ENCODE measurements at places on chromosomes 1 and 21.

- DNase-seq: no peak
These were observed 87.9 kb downstream of the PLPP3 start for GRCh38 chr1:56491441-56491840.

GRCh38 chr1:33128781-33129180 lies 47.8 kb downstream of the AZIN2 start:
- DNase-seq: no peak

DNA sequence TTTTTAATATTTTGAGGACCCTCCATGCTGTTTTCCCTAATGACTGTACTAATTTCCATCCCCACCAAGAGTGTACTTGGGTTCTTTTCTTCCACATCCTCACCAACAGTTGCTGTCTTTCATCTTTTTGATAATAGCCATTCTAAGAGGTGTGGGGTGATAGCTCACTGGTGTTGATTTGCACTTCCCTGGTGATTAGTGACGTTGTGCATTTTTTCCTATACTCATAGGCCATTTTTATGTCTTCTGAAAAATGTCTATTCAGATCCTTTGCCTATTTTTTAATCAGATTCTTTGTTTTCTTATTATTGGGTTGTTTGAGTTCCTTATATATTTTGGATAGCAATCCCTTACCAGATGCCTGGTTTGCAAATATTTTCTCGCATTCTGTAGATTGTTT lies 64.2 kb downstream of the FCRL5 start:
- no peak for DNase-seq

DNA sequence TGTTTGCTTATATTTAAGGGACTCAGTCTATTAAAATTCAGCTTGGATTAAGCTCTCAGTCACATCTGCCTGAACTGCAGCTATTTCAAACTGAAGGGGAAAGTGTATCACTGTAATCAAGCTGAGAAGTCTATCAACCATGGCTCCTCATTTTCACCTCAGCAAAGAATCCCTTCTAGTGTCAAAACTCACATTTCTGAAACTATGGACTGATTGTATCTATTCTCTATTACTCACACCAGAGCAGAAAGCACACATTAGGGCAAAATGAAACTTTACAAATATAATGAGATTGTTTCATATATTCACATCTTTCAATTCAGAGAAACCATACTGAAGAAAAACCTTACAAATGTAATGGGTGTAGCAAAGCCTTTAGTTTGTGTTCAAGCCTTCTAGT lies 14.6 kb upstream of the C1orf146 start:
- no peak for DNase-seq

DNA sequence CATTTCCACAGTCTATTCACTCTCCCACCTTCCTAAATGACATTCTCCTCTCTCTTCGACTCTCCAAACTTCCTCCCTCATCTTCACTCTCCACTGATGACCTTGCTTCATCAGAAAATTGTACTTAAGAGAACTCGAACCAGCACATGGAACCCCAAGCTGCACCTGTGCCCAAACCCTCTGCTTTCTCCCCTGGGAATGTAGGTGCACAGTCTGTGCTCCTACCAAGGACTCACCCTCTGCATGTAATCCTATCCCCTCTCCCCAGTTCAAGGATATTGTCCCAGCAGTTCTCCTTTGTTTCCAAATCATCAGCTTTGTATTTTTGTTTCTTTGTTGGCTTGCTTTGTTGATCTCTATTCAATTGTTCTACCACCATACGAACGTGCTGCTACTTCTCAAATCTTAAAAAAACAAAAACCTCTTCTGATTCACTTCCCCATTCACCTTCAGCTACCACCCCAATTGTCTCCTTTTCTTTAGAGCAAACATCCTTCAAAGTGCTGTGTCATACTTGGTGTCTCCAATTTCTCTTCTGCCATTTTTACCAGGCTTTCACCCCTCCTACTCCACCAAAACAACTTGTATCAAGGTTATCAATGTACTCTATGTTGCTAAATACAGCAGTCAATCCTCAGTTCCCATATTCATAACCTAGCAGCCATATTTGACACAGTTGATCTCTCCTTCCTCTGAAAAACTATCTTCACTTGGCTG lies 26.8 kb downstream of the RAB3B start:
- no peak for DNase-seq

GRCh38 chr1:159079525-159079924 lies 3.0 kb upstream of the AIM2 start:
- DNase-seq: no peak

DNA sequence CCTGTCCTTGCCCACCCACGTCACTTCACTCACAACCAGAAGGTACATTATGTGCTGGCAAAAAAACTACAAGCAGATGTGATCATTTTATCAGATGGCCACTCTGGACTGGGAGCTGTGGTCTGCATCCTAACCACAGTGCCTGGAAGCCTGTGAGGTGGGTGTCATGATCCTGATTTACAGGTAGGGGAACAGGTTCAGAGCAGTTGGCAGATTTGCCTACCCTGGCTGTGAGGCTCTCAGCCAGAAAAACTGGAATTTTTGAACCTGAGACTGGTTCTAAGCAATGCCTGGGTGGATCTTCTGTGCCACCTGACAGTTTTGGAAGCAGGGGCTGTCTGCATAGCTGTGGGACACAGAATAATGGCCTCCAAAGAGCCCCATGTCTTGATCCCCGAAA lies 150.8 kb downstream of the SYF2 start:
- no peak for DNase-seq

DNA sequence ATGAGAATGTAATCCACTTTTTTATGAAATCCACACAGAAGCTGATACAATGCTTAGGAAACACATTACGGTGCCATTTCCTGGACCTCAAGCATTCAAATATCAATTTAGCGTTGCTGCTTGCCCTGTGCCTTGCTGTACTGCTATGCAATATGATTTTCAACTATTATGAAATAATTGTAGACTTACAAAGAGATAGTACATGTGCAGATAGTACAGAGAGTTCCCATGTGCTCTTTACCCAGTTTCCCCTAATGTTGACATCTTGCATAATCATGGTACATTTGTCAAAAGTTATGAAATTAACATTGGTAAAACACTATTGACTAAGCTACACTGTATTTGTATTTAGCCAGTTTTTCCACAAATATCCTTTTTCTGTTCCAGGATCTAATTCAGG lies 37.7 kb upstream of the PTBP2 start:
- no peak for DNase-seq

DNA sequence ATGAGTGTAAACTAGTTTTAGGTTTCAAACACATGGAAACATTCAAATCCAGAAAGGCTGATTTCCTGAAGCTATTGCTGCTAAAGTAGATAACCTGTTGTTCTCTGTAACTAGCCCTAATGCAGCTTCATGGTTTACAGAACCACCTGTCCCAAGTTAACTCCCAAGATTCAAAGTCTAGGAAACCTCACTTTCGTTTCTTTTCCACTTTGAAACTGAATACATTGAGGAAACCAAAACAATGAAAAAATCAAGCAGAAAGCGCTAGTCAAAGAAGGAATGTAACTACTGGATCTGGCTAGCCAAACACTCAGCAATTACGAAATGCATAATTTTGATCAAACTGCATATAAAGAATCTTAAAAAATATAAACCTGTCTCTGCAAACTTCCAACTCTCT lies 17.8 kb downstream of the SLC16A1 start:
- DNase-seq: no peak

DNA sequence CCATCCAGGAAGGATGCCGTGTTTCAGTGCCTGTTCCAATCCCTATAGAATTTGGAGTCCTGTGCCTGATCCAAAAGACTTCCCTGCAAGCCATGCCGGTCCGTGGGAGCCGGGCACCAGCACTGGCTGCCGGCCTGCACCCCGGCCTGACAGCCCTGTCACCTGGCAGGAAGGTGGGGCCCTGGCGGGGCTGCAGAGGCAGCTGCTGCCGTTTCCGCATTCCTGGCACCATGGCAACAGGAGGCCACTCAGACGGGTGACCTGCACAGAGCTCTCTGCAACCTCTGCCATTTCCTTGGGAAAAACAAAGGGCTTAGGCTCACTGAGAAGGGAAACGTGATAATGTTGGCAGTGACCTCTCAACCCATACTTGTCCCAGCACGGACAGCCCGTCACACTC lies 63.2 kb upstream of the TMEM51 start:
- no peak for DNase-seq

DNA sequence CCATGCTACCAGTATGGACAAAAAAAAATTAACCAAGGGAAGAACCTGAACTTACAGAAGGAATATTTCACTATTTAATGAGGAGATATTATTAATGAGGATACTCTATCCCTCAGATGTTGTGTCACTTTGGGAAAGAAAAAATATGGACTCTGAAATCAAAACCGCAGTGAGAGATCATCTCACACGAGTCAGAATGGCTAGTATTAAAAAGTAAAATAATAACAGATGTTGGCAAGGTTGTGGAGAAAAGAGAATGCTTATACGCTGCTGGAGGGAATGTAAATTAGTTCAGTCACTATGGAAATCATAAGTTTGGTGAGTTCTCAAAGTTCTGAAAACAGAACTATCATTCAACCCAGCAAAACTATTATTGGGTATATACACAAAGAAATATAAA lies 30.9 kb downstream of the TNFSF4 start:
- DNase-seq: no peak

- no peak for DNase-seq
These were observed 7.3 kb upstream of the PMVK start for GRCh38 chr1:154943649-154944400.

- no peak for DNase-seq
These were observed 12.7 kb downstream of the CD58 start for GRCh38 chr1:116558140-116558549.

- no peak for DNase-seq
These were observed 556.0 kb upstream of the CXADR start for GRCh38 chr21:16956824-16957223.

DNA sequence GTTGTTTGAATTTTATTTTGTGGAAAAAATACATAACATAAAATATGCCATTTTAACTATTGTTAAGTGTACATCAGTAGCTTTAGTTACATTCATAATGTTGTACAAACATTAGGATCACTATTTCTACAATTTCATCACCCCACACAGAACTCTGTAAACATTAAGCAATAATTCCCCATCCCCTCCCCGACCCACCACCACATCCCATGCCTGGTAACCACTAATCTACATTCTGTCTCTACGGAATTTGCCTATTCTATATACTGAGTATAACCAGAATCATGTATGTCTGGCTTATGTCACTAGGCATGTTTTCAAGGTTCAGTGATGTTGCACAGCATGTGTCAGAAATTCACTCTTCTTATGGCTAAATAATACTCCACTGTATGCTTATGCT lies 47.7 kb downstream of the CDC42BPA start:
- DNase-seq: no peak

DNA sequence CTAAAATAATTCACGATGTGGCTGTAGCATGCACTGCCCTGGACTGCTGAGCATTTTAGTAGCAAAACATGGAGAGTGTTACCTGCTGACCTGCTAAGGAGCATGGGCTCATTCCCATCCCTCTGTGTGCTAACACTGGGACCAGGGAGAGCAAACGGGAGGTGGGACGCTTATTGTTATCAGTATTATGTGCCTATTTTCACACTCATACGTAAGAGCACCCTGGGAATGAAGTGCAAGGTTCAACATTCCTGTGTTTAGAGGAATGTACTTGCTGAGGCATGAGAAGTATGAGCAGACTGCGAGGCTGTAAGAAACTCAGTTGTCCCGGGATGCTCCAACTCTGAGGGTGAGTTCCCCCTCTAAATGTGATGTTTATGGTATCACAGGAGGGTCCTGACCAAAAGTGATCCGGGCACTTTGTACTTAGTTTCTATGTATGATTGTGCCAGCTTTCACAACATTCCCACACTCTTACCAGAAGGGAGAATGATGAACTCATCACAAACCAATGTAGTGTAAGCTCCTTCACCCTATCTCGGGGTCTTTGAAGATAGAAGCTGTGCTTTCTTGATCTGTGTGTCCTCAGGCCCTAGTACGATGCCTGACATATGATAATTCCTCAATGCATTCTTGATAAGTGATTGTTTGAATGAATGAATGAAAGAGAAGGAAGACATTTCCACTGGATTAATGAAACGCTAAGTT lies 164.8 kb downstream of the KCNJ6 start:
- no peak for DNase-seq

GRCh38 chr1:31412205-31412604 lies 808 bp upstream of the SERINC2 start:
- DNase-seq: no peak

DNA sequence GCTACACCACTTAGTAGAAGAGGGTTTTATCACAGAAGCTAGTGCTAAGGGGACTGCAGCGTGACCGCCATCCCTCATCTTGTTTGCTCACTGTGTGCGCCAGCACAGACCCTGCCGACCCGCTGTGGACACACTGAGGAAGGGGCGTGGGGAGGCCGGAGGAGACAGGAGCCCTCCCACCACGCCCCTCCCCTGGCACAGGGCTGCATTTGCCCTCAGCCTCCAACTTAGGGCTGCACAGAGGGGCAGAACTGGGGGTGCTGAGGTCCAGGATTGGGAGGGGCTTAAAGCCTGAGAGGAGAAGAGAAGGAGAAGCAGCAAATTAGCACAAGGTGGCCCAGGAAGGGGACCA lies 37.2 kb downstream of the RRP1 start:
- DNase-seq: no peak

DNA sequence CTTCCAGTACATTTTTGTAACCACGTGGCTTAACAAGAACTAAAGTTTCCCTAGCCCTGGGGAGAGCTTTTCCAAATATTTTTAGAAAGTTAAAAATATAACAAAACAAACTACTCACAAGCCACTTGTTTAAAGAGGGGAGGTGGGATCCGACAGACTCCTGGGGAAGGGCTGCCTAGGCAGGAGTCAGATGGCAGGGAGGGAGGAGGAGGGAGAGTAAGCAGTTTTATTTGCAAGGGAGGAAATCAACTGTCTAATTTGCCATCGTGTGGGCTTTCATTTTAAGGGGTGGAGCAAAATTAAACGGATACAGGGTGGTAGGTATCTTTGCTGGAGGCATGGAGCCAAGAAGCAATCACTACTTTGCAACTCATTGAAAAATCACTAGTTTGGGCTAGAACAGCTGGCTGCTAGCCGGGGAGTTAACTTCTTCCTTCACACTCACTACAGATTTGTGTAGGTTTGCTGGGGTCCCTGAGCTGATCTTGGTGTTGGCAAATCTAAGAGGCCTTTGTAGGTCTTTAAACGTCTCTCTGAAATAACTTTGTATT lies 8.8 kb downstream of the BARHL2 start:
- no peak for DNase-seq

DNA sequence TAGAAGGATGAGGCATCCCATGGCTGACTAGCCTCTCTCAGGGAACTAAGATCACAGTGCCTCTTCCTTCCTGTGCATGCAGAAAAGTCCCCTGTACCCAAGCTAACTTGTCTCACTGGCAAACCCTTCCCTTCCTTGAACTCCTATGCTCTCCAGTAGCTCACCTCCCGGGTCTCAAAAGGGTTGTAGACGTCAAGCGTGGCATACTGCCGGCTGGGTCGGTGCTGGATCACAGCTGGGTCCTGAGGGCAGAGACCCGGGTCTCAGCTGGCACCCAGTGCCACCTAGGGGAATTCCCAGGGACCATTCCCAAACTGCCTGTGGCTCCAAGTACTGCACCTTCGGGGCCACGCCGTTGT lies 688 bp downstream of the SCAMP3 start:
- DNase-seq: no peak
